ENCODE measurements at places on chromosomes 11 and 22. TPM values are rescaled to one million over a fixed set of nuclear protein-coding genes. Genes with fewer than 3 reads are reported as not detected.

The SC5D gene
- total RNA-seq = 54.1 TPM

The CHST1 gene
- total RNA-seq = 1.0 TPM

The FAM180B gene
- 0.36 TPM for total RNA-seq

The ART1 gene
- not detected for total RNA-seq

The OR52E8 gene
- total RNA-seq = not detected

The SLC22A24 gene
- not detected for total RNA-seq

The CBLIF gene
- not detected for total RNA-seq

The INS gene
- not detected for total RNA-seq

The BIRC3 gene
- total RNA-seq = 2.2 TPM
